ENCODE measurements at places on chromosomes 13 and 19.

- DNase-seq = no peak
Measured at GRCh38 chr13:41995336-41995735, 34.4 kb upstream of the VWA8 start.

- no peak for DNase-seq
Measured at GRCh38 chr13:41492432-41493260, 35.3 kb downstream of the RGCC start.

GRCh38 chr19:51714848-51715247 is 8.9 kb downstream of the HAS1 start:
- no peak for DNase-seq

DNA sequence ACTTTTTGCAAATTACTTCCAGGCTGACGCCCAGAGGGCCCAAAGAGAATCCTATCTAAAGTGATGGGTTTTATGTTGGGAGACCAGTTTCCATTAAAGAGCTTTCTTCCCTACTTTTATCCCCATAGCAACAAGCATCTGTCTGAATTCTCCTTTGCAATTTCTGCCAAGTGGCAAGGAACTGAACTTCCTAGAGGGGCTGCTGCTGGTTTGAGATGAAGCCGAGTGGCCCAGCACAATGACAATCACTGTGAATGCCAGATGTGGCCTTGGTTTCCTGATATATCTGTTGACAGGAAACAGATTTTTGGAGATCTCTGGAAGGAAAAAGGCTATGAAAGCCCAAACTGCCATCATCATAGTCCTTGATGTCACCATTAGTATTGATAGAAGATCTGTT is 198.6 kb downstream of the OXGR1 start:
- no peak for DNase-seq

DNA sequence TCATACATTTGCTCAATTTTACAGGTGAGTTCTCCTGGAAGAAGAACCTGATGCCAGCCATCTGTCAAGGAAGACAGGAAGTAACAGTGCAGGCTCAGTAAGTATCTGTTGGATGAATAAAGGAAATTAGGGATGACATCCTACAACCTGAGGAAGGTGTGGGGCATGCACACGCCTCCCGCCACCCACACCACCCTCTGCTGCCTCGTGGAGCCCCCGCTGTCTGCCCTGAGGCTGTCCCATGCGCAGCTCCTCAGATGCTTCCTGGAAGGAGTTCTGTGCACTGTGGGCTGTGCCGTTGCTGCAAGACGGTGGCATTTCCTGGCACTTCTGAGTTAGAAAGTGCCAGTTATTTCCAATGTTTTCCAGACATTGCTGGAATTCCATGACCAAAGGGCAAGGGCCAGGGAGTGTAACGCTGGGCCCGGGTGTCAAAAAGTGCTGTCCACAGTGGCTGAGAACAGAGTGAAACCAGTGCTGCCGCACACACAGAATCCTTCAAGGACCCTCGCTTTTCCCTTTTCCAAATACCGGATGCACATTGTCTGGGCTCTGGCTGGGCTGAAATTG is 4.2 kb upstream of the TEX29 start:
- no peak for DNase-seq

DNA sequence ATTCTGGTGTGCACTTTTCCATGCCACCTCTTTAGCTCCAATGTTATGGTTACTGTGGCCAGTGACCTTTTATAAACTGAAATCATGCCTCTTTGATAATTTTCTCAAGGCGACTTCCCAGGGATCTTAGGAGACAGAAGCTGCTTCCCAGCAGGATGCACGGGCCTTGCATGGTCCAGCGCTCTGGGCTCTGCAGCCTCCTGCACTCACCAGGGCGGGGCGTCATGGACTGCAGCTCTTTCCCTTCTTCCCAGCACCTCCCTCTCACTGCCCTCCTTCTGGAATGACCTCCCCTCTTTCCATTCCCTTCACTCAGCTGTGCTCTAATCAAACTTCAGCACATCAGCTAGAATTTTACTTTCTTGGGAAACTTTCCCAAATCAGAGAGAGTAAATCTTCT is 318.3 kb downstream of the IRS2 start:
- DNase-seq = no peak

DNA sequence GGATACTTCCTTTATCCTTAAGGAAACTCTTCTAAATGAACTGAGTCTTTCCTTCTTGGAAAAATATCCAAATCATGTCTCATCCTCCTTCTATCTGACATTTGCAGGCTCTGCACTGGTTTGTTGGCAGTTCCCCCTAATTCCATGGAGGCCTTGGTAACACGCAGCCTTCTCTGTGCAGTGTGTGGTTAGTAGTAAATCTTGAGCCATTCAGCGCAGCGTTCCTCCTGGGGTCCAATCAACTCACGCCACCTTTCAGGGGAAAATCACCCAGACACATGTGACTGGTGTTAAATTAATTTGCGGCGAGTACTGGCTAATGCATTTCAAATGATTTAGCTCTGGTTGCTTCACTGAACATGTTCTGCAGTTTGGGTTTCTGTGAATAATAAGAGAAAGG is 21.0 kb upstream of the CBY2 start:
- no peak for DNase-seq

GRCh38 chr13:75417656-75418055 is 64.3 kb downstream of the TBC1D4 start:
- no peak for DNase-seq

Measured in DMS153 (cell line).